NCI-H1930 (cell line): ENCODE measurements at places on chromosomes 4 and X.

DNA sequence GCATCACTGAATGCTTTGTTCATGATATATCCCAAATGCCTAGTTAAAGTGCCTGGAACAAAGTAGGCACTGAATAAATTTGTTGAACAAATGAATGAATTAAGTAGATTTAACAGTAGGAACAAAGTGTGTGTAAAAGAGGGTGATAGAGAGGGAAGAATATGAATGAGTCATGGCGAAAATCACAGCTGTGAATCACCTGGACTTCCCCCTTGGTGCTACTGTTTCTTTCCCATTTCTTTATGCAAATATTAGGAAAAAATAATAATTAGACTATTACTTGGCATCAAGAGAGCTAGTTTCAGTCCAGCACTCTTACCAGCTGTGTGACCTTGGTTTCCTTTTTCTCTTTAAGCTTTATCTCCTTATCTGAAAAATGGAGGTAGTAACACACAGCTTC, 9.2 kb downstream of the SPIN3 start:
- no peak for DNase-seq

DNA sequence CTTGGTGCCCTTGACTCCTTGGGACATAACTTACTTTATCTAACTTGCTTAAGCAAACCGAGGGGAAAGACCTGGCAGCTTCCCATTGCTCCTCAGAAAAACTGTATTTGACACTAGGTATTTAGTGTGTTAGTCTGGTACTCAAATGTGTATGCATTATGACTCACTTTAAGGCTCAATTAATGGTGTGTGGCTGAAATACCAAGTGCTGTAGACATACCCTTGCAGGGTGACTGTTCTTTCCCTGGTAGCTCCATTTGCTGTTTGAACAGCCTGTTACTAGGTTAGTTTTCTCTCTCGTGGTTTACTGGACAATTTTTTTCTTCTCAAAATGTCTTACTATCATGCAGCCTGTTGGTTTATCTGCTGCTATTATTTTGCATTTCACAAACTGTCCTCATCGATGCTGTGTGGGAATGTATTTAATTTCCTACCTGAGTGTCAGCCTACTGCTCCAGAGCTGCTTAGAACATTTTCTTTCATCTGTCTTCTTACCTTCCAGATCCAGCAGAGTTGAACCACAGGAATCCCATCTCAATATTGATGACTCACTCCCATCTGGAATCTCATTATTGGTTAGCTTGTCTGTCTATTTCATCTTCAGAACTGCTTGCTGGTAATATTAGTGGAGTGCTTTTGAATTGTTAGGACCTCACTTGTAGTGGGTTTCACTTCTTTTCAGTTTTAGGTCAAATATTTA, 158.0 kb upstream of the FAT1 start:
- DNase-seq = no peak

- DNase-seq = no peak
These were observed 22.3 kb downstream of the GAK start for GRCh38 chr4:909821-910220.

DNA sequence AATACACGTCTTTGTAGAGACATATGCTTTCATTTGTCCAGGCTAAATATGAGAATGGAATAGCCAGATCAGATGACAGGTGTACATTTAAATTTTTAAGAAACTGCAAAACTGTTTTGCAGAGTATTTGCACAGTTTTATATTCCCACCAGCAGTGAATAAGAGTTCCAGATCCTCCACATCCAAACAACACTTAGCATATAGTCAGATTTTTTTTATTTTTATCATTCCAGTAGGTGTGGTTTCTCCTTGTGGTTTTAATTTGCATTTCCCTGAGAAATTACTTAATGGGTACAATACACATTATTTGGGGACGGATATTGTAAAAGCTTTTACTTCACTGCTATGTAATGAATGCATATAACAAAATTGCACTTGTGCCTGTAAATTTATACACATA, 56.7 kb upstream of the IRF2 start:
- no peak for DNase-seq

DNA sequence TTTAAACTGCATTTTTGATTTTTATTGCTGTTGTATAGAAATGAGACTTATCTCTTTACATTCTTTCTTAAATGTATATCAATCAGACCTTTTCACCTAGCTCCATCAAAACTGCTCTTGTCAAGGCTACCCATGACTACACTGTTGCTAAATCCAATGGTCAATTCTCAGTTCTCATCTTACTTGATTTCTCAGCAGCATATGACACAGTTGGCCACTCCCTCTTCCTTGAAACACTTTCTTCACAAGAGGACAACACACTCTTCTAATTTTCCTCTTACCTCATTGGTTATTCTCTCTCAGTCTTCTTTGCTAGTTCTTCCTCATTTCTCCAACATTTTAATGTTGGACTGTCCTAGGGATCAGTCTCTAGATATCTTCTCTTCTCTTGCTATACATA, 94.1 kb upstream of the CITED1 start:
- no peak for DNase-seq

DNA sequence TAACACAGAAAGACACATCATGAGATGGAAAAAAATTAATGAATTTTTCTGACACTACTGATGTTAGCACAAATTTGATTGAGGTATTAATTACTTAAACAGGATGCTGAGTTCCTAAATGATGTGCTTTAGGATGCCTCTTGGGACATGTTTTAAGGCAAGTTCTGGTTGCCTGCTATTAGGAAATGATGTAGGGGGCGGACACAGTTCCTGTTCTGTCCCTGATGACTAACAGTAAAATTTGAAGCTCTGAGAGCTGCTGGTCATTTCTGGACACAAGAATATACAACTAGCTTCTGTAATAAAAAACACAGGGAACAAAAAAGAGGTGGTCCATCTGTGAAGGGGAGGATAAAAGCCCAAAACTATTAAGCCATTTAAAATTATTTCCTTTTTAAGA, 163.2 kb upstream of the ETNPPL start:
- DNase-seq = no peak

- DNase-seq = no peak
These were observed 183.9 kb downstream of the CPEB2 start for GRCh38 chr4:15186149-15186548.

GRCh38 chr4:119038116-119038841, 97.4 kb upstream of the MYOZ2 start:
- DNase-seq = no peak

DNA sequence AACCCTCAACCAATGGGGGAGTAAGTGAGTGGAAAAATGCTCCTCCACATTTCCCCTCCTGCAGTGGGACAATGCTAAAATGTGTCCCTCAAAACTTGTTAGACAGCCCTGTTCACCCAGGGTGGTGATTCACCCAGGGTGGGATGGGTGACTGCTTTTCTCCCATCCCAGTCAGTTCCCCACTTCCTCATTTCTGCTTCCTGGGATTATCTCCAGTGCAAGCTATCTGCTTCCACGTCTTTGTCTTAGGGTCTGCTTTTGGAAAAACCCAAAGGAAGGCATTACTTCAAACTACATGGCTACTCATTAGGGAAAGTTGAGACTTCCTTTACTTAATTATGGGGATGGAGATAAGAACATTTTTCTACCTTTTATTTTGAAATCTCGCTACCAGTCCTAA, 45.5 kb downstream of the ETNPPL start:
- no peak for DNase-seq

DNA sequence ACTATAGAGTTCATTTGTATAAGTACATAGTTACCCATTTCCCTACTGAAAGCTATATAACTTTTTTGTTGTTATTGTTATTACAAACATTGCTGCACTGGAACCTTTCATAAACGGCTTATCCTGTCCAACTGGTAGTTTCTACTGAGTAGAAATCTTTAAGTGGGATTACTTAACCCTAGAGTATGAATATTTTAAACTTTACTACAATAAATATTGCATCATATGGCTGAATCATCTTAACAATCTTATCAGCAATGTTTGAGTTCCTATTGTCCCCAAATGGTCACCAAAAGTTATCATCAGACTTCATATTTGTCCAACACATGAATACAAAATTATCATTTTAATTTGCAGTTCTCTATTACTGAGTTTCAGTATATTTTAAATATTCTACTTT, 40.5 kb downstream of the LCORL start:
- DNase-seq = no peak

DNA sequence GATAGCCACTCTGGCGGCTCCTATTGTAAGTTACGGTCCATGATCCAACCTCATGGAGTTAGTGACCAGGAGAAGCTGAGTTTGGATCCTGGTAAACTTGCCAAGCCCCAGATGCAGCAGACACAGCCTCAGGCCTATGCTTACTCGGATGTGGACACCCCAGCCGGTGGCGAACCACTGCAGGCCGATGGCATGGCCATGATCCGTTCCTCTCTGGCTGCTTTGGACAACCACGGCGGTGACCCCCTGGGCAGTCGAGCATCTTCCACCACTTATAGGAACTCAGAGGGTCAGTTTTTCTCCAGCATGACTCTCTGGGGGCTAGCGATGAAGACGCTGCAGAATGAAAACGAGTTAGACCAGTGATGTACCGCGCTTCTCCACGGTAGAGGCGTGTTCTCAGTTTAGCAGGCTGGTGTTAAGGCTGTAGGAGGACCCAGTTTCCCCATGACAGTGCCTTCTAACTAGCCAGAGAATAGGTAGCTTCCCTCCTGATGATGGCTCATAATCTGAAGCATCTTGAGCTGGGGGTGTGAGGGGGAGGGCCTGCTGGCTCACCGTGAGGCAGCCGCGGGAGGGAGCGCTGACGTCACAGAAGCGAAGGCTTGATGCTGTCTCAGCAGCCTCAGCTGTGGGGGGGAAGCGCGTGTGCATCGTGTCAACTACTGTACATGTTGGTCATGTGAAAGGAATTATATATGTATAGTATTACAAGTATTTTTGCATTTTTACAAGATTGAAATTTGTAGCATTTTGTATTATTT, 31.1 kb downstream of the ZBTB49 start:
- no peak for DNase-seq

DNA sequence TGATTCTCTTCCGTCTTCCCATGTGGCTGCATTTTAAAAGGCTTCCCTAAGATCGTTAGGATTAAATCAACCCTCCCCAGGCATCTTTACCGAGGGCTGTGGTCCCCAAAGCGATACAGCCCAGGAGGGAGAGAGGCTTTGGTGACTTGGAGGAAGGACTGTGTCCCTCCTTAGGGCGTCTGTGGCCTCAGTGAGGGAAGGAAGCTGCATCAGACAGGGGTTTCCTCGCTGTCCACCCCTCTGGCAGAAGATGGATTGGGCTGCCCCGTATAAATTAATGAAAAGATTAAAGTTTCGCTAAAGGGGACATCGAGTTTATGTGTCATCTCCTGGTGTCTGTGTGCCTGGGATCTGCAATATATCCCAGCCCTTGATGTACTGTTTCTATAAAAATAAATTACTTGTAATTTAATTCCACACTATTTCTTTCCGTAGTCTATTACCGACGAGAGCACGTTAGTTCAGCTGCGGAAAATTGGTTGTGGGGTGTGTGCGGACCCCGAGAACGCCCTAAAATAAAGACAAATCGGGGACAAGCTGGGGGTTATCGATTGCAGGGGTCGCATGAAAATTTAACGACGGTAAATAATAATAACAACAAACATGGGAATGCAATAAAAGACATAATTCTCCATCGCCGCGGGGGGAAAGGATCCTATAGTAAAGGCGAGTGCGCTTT, 6.5 kb downstream of the SHOX start:
- DNase-seq = no peak

DNA sequence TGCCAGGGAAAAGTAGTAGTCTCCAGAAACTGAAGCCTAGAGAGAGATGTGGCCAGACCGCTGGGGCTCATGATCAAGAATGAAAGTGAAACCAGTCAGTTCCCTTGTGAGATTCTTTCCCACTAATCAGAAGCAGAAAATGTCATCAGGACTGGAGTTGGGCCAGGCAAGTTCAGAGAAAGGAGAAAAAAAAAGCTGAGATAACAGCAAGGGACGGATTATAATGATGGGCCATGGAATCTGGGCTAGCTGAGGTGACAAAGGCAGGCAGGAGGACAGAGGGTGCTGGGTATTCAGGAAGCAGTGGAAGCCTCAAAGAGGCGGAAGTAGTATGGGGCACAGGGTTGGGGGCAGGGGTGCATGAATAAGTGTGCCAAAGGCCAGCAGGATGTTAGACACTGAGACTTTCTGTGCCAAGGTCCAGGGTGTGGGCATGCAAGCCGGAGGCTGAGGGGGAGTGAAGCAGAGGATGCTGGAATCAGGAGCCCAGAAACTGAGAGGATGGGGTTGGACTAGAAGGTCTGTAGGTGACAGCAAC, 2.5 kb downstream of the CXorf38 start:
- no peak for DNase-seq

DNA sequence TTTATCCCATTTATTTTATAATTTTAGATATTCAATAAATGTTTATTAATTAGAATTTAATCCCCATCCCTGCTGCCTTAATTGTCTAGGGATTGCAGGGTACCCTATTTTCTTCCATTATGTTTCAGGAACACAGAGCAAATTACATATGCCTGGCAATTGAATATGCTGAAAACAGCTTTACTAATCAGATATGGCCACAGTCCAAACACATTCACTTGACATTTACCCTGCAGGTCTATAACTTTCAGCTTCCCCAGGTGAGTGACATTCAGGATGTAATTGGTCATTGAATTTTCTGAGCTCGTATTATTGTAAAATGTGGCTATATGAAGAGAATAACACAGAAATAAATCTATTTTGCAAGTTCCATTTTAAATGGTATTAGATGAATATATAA, 218.7 kb upstream of the NDST4 start:
- DNase-seq = peak; percentile 13

- no peak for DNase-seq
These were observed 859.3 kb downstream of the RPA4 start for GRCh38 chrX:97743014-97743413.

- DNase-seq = no peak
These were observed 16.0 kb downstream of the TNMD start for GRCh38 chrX:100600758-100601157.

DNA sequence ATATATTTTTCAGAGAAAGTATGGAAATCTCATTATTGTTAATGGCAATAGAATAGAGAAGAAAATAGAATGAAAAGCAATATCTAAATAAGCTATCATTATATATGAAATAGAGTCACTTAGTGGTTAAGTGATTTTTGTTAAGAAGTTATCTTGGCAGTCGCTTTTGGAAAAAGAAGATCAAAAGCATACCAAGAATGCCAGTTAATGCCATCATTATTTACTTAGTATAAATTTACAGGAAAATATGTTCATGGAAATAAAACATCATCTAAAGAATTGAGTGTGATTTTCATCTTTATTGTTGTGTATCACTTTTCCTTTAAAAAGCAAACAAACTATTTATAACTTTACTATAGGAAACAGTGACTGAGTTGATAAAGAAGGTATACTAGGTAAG, 85.3 kb upstream of the GPR101 start:
- DNase-seq = no peak

GRCh38 chrX:129980001-129980401, 2.4 kb upstream of the BCORL1 start:
- no peak for DNase-seq

GRCh38 chrX:3699821-3700381, 13.5 kb downstream of the PRKX start:
- DNase-seq = no peak

GRCh38 chrX:32868524-32868895, 342.8 kb downstream of the DMD start:
- no peak for DNase-seq

DNA sequence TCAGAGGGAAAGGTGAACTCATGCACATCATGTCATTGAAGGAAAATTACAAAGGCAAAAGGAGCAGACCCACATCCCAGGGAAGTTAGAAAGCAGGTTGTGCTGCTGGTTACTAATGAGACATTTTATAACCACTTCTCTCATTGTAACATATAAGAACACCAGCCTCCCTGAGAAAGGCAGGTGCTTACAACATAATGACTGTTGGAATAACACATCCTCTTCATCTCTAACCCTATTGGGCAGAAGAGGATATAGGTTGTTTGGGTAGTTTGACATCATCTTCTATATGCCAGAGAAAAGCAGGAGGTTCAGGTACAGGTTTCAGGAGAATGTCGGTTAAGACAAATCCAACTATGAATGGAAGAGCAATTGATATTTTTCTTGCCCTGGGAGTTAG, 77.6 kb downstream of the MAOA start:
- no peak for DNase-seq
